ENCODE measurements at places on chromosomes 12 and 14.
A peak's percentile ranks its signal among the peaks of the same experiment; 100 is the strongest.

DNA sequence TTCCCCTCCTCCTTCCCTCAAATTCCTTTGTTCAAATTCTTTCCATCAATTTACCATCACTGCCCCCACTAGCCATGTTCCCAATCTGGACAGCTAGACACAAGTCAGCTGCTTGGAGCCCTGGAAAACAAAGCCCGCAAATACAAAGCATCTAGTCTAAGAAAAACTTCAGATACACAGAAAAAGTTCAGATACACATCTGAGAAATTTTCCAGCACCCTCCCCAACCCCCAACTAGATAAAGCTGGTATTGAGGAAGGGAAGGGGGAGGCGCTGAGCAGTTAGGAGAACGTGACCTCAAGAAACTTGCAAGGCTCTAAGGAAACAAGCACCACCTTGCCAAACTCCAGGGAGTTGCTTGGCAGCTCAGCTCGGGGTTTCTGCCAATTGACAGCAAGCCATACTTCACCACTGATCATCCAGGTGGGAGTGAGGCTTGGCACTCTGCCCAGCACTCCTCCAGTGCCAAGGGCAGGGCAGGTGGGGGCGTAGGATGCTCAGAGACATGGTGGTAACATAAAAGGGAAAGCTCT lies 5.1 kb upstream of the CNIH1 start:
- no peak for DNase-seq

GRCh38 chr12:127290251-127290650 lies 976.7 kb upstream of the TMEM132C start:
- DNase-seq: no peak

DNA sequence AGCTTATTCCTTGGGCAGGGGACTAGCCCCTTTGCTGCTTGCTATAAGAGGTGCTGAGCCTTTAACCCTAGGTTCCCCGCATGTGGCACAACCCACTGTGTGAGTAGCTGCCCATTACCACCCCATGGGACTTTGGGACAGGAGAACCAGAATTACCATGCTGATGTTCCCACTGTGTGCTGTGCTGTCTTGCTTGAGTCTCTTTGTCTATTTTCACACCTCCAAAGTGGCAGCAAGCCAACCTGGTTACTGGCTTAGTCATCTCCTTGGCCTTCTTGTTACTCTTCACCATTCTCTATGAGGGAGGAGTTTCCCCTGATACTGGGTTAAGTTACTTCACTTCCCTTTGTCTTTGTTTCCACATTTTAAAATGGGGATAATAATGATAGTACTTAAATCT lies 73.4 kb upstream of the ETV6 start:
- DNase-seq: no peak

DNA sequence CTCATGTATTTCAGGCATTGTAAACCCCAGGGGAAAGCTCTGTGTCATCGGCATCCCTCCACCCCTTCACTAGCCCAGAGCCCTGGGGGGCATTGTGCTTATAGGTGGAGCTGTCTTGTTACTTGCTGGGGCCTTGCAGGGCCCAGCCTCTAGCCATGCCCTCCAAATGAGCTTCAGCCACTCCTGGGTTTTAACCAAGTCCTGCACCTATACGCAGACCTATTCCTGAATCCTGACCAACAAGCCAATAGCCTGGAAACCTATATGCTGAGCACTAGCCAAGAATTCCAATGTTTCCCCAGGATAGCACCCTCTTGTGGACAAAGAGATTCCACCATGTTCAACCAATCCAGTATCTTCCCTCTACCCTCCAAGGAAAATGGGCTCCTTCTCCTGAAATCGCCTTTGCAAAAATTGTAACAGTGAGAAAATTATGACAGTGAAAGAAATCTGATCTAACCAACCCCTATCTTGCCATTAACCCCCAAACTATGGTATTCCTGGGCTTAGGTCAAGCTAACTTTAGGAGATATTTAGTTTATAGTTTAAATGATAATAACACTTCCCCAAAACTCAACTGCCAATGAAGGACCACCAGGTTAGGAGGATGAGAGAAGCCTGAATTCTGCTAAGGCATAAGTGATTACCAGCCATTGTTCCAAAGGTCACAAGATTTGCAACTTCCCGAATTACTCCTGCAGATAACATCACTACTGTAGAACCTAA lies 55.5 kb downstream of the TTC7B start:
- DNase-seq: no peak

DNA sequence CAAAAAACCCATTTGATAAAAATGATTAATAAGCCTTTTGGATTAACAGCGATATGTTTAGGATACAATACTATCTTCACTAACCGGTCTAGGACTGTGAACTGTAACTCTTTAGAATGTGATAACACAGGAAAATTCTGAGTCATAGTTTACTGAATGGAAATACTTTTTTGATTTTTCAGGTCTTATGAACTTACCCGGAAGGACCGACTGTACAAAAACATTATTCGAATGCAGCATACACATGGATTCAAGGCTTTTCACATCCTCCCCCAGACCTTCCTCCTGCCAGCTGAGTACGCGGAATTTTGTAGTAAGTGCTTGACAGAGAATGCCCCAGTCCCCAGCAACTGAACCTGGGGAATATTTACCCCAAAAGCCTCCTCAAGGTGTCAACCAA lies 29.0 kb downstream of the TTLL5 start:
- DNase-seq: no peak

DNA sequence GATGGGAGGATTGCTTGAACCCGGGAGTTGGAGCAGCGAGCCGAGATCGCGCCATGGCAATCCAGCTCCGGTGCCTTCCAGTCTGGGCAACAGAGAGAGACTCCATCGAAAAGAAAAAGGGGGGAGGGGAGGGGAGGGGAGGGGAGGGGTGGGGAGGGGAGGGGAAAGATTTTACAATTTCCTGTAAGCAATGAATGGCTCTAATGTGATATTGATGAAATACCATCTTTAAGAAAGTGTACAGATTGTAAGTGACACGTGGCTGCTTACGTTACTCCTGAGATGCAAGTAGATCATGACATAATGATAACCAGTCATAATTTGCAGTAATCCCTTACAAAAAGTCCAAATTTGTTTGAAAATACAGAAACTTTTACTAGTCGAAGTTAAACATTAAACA lies 1.4 kb downstream of the SLC25A21 start:
- no peak for DNase-seq

GRCh38 chr14:68211886-68212285 lies 392.3 kb downstream of the RAD51B start:
- DNase-seq: no peak

- DNase-seq: no peak
These were observed 37.6 kb upstream of the BICD1 start for GRCh38 chr12:32069071-32069470.

DNA sequence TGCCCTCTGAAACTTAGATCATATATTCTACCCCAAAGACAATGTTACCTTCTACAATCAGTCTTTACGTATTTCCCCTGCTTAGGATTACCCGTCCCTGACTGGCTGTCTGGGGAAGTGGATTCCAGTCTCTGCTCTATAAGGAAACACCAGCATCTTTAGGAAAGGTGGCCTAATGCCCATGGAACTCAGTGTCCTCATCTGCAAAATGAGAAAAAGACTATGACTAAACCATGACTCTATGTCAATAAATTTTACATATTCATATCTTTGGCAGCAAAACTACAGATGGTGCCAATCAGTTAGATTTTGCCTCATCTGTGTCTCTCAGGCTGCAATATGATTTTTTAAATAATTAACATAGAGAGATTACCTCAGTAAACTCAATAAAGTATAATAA lies 133.8 kb downstream of the ITPR2 start:
- DNase-seq: no peak

DNA sequence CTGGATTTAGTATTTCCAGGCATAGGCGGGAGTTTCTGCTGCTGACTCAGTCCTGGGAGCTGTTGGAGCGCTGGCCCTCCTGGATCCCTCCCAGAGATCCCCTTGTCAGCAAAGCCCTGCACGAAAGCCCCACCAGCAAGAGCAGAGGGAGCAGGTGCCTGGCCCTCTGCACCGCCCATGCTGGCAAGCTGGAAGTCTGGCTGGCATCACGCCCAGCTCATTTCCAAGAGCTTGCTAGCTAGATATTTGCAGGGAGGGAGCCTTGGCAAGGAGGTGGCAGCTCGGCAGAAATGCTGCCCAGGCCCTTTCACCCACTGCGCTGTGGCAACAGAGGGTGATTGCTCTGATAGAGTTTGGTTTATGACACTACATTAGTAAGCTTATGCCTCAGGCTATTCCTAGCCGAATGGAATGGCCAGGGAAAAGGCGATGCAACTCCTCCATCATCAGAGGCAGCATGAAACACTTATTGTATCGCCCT lies 193.9 kb downstream of the EMP1 start:
- DNase-seq: peak; percentile 69

DNA sequence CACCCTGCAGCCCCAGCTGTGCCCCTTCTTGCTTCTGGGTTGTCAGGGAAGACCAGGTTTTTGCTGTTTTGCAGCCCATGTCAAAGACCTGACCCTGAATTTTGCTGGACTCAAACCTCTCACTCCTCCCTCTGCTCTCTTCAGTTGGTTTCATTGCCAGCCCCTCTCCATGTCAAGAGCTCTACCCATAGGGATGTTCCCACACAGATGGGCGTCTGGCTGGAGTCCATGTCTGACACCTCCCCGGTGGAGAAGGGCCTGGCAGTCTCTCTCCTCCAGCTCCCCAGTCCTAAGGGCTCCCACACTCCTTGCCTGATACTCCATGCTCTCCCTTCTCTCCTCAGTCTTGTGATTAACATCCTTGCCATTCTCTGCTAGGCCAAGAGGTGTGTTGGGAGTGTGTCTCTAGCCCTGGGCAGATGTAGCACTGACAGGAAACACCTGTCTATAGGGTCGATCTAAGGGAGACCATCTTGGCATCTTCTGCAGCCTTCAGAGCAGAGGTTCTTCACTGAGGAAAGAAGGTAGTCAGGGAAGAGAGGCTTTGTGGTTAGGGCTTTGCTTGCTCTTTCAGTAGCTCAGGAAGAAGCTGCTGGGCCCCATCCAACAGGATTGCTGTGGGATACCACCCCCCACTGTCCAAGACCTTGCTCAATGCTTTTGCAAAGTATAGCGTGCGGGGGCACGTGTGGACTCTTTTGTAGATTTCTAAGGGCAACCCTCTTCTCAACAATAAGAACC lies 4.7 kb downstream of the ASIC1 start:
- DNase-seq: peak; percentile 19

GRCh38 chr12:111150360-111150759 lies 218.5 kb downstream of the PHETA1 start:
- no peak for DNase-seq

DNA sequence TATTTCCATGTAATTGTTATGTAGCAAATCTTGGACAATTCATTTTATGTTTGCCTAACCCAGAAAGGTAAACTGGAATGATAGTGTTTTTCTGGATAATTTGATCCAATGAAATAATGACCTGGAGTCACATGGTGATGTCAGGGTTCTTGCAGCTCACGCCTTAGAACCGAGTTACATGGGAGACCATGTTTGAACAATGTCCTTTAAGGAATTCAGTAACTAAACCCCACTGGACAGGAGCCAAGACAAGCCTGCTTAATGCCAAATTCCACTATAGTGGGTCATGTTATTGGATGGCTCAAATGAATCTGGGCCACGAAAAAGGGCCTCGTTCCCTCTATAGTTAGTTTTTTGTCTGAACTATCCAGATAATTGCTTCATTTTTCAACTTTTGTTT lies 255.8 kb upstream of the HMGA2 start:
- peak; percentile 57 for DNase-seq

GRCh38 chr12:46354111-46354801 lies 18.3 kb downstream of the SLC38A2 start:
- DNase-seq: no peak

- no peak for DNase-seq
These were observed 31.5 kb upstream of the CCT2 start for GRCh38 chr12:69553628-69554248.

GRCh38 chr14:99028521-99028920 lies 243.5 kb downstream of the BCL11B start:
- DNase-seq: no peak

GRCh38 chr12:51341251-51342007 lies 5.0 kb downstream of the CELA1 start:
- DNase-seq: peak; percentile 89

DNA sequence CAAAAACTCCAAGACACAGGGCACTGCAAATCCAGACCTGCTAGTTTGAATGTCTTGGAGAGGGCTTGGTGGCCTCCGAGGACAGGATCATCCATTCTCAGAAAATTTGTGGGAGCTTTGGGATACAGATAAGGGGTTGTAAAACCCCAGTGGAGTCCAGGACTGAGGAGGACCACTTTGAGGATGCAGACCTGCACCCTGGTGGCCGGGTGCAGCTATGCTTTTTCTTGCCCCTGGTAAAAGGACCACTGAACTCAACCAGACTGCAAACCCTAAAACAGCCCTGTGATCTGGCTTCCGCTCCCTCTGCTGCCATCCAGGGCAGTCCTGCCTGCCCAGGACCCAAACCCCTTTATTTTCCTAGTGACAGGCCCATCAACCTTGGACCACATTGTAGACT lies 169.5 kb upstream of the DAAM1 start:
- DNase-seq: no peak

DNA sequence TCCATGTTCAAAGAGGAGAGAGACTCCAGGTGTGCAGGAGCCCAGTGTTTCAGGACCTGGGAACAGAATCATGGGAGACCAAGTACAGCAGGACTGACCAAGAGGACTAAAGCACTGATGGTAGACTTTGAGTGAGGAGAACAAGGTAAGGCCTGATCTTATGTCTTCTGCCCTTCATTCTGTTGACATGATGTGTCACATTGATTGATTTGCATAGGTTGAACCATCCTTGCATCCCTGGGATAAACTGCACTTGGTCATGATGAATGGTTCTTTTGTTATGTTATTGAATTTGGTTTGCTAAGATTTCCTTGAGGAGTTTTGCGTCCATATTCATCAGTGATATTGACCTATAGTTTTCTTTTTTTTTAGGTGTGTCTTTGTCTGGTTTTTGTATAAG lies 497.0 kb downstream of the TMEM121 start:
- DNase-seq: no peak

GRCh38 chr12:109524466-109525278 lies 47.2 kb downstream of the UBE3B start:
- DNase-seq: no peak

GRCh38 chr12:84856156-84856900 lies 56.3 kb downstream of the SLC6A15 start:
- DNase-seq: no peak

DNA sequence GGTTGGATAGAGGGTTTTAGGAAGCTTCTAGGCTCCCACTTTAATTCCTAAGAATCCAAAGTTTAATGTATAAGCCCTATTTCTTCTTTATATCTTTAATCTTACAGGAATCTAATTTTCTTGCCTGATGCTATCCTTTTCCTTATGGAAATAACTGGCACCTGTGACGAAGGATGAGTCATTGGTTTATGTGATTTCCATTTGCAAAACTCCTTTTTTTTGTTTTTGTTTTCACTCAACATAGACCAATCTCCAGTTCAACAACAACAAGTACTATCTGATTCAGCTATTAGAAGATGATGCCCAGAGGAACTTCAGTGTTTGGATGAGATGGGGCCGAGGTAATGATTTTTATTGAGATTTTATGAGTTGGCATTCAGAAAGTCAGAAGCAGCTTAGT lies 6.8 kb downstream of the PARP2 start:
- no peak for DNase-seq

DNA sequence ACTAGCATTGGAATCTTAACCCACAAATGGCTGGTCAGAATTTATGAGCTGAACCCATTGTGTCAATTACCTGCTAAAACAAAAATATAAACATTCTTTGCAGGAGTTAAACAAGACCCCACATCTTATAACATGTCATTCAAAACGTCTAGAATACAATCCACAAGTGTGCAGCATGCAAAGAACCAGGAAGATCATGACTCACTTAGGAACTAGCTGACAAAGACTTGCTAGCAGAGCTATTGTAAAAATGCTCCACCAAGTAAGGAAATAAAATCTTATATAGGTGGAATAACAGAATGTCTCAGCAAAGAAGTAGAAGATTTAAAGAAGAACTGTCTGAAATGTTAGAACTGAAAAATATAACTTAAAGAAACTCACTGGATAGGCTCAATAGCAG lies 26.5 kb upstream of the POC1B start:
- peak; percentile 56 for DNase-seq
